ENCODE measurements at places on chromosomes 4 and X. TPM values are rescaled to one million over a fixed set of nuclear protein-coding genes. Genes with fewer than 3 reads are reported as not detected.

The P2RY4 gene
- total RNA-seq: not detected

- DNase-seq: no peak
These were observed 141.1 kb downstream of the FBXW7 start for GRCh38 chr4:152394791-152395190.

DNA sequence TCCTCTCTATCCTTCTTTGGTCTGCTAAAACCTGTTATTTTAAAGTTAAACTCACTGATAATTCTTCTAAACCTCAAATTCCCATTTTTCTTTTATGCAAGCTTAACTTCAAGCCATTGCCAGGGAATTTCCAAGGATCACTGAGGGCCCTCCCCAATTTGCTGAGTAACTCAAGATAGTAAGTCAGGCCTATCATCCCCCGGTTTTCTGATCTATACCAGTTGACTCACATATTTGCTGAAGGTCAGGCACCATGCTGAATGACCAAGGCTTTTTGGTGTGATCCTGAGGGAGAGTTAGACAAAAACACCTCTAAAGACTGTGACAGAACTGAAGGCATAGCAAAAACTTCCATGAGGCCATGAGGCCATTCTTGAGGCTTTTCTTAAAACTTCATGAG lies 1301.9 kb downstream of the PCDH7 start:
- DNase-seq: no peak

The MAGEA8 gene
- not detected for total RNA-seq

DNA sequence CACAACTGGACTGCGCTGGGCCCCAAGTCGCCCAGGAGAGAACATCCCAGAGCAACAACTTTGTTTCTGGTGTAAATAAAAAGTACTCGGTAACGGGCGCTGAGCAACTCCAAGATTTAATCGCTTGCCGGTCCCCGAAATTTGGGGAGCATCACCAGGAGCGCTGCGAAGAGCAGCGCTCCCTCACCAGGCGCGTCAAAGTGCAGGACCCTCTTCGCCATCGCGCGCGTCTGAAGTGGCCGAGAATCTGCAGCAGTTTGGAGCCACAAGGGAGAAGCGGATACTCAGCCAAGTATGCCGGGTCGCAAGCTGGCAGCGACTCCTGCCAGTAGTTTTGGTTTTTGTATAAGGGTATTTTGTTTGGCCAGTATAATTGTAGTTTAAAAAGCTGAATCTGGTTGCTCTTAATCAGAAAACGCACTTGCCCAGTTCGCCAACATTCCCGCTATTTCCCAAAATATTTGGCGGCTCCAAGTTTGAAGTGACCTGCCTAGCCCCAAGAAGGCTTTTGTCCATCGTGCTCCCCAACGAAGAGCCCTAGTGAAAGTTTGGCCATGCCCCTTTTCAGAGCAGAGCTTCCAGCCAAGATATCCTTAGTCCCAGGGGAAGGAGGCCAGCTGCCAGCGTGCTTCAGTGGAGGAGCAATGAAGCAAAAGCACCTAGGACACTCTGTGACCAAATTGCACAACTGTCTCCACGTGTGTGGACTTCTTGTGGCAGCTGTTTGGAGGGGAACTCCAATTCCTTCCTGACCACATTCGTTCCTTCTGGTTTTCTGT lies 557 bp upstream of the KDR start:
- DNase-seq: no peak
